ENCODE measurements at places on chromosomes 1 and 21.

GRCh38 chr21:14452031-14452726 is 69.2 kb upstream of the HSPA13 start:
- DNase-seq = no peak

DNA sequence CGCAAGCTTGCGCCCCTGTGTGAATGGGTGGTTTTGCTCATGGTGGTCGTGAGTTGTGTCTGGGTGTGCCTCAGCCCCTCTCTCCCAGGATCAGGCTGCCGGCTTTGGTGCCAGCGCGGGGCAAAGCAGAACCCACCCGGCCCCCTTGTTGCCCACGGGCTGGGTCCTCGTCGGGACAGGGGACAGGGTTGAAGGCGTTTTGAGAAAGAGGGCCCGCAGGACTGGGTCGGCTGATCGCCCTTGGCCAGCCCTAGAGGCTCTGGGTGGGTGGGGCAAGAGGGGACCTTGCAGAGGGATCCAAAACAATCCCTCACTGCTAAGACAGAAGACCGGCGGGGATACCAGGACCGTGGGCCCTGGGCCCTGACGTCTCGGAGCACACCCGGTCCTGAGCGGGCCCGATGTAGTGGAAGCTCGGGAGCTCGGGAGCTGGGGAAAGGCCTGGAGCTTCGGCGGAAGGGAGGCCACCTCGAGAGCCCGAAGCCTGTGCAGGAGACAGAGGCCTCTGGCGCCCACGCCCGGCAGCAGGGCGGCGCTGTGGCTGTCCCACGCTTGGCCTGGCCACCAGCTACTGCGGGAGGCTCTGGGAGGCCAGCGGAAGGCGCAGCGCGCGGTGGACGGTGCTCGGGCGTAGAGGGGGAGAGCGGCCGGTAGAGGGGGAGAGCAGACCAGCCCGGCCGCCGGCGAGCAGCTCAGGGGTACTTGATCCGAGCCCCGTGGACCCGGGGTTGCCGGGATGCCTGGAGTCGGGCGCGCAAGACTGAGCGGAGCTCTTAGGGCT is 2.8 kb upstream of the ZNF678 start:
- DNase-seq = no peak

- DNase-seq = no peak
These were observed 2.3 kb upstream of the RNF19B start for GRCh38 chr1:32966900-32967299.

- no peak for DNase-seq
These were observed 2102.9 kb downstream of the NCAM2 start for GRCh38 chr21:23101111-23101510.

- DNase-seq = no peak
These were observed 68.4 kb upstream of the MAGI3 start for GRCh38 chr1:113321771-113322387.

DNA sequence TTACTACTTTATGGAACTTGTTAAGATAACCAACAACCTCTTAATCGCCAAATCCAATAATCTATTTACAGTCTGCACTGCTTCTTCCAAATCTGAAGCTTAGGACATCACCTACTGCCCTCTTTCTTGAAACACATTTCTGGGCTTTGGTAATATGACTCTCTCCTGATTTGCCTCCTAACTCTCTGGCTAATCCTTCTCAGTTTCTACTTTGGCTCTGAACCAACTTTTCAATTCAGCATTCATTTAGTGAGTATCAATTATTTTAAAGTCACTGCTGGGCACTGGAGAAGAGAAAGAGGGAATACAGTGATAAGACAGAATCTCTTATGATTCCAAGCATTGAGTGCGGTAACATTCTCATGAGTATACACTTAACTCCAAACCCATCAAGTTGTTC is 275.0 kb downstream of the AKT3 start:
- DNase-seq = no peak

All from right renal pelvis (tissue), 4 donors.